D721Med (cell line): ENCODE measurements at places on chromosomes 4 and X.
A peak's percentile ranks its signal among the peaks of the same experiment; 100 is the strongest.

DNA sequence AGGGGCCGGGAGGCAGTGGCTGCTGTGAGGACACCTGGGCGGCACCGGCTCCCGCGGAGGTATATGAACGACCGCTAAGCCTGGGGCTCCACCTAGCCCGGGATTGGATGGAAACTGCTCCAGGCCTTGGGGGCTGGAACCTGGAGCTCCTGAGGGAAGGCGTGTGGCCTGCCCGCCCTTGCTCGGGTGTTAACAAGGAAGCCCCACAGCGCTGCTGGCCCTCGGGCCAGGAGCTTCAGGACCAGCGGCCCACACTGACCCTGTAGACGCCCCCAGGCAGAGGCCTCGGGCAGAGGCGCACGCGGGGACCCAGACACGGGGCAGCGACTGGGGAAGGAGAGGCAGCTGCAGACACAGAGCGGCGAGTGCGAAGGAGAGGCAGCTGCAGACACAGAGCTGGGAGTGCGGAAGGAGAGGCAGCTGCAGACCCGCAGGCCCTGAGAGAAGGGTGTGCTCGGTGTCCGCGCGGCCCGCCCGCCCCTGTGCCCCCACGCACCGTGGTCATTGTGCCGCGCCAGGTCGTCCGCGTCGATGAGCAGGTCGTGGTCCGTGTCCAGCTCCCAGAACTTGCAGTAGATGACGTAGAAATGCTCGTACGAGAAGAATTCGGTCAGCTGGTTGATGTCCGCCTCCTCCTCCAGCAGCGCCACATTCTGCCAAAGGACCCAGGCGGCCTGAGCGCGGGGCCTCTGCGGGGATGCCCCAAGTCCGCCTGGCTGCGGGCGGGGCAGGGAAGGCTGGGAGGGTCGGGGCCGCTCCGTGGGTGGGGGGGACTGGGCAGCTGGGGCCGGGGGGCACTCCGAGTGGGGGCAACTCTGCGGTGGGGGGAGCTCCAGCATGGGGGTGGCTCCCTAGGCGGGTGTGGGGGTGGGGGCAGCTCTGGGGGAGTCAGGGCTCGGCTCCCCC, 26.7 kb upstream of the GTPBP6 start:
- no peak for DNase-seq

DNA sequence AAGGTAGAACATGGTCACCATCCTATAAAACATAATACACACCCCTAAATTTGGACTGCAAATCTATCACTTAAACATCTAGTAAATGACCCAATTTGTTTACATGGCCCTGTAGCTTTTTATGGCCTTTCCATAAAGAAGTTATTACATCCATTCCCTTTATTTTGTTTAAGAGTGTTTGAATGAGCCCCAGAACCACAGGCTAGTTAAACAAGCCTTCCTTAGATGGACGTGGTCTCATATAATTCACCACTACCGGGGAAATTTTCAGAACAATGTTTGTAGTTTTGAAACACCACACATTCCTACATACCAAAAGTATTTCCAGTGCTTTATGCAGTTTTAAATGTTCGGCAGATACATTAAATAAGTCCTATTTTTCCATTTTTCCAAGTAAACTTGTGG, 12.3 kb downstream of the PDGFC start:
- no peak for DNase-seq

GRCh38 chrX:105468741-105469140, 248.2 kb upstream of the TEX13A start:
- no peak for DNase-seq

DNA sequence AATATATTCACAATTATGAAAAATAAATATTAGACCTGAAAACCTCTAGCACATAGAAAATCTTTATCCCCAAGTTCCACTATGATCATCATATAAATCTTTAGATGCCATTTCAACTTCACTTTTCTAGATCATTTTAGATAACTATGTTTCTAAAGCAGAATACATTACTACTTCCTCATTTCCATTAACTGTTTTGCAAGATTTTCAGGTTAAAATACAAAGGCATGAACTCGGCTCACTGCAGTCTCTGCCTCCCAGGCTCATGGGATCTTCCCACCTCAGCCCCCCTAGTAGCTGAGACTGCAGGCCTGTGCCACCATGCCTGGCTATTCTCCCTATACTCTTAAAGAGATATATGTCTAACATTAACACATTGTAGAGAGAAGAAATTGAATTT, 1365.9 kb upstream of the AGA start:
- DNase-seq = no peak

GRCh38 chrX:133749370-133749769, 236.0 kb downstream of the GPC3 start:
- no peak for DNase-seq

- DNase-seq = no peak
These were observed 11.0 kb downstream of the GRIA2 start for GRCh38 chr4:157231525-157231924.

DNA sequence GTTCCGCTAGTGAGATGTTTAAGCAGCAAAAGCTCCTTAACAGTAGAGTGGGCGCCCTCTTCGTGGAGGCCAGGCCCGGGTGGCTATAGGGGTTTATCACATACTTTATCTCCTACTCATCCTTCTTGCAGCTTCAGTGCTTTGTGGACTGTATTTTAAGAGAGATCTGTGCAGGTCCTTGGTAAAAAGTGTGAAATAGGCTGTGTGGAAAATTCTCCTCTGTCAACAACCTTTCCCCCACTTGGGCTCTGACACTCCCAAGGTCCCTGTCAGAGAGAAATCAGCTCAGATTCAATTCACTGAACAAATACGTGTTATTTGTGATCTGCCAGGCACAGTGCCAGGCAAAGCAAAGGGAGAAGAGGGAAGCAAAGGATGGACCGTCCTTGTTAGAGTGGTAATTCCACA, 214.3 kb upstream of the PPARGC1A start:
- no peak for DNase-seq

GRCh38 chr4:155342142-155342541, 34.6 kb downstream of the MAP9 start:
- no peak for DNase-seq

DNA sequence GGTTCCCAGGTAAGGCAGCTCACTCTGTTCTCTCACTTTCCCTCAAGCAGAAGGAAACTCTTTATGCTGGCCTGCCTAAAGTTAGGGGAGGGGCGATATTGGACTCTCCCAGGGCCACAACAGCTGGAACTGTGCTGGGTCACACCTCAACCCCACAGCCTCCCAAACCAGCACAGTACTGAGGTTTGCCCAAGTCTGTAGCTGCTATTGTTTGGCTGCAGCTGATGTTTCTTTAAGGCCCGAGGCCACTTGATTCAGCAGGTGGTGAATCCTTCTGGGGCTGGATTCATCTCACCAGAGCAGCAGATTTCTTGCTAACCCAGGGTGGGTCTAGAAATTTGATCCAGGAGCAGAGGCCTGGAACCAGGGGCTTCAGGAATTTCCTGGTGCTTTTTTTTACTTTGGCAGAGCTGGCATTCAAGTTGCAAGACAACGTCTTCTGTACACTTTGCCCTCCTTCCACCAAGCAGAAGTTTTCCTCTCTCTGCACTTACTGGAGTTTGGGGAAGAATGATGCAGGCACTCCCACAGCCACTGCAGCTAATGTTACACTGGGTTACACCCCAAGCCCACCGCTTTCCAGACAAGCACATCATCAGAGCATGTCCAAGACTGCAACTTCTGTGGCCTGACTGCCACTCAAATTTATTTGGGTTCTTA, 544.7 kb upstream of the NDST4 start:
- DNase-seq = no peak

DNA sequence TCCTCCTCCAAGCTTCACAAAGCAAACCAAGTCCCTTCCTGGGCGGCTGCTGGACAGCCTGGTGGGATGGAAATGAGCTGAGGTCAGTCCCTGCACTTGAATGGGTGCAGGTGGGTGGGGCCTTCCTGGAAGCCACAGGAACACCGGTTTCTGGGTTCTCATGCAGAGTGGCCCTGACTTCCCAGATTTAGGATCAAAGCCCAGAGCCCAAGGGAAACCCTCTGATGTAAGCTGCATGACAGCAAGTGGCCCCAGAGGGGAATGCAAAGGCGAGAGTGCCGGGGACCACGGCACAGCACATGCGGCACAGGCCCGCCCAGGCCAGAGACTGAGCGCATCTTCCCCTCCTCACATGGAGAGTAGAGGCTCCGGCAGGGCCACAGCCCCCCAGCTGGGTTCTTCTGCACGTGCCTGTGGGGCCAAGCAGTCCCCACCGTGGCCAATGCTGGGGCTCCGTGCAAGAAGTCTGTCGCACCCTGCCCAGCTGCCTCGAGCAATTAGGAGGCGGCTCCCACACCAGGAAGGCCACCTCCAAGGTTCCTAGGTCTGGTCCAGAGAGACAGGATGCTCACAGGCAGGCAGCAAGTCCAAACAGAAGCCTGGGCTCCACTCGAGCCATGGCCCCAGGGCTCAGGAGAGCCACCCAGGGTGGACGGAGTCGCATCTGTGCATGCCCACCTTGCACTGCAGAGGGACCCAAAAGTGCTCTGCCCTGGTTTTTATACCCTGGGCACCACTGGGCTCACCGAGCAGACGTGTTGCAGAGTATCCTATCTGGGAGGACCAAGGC, 83.0 kb downstream of the HTRA3 start:
- no peak for DNase-seq

DNA sequence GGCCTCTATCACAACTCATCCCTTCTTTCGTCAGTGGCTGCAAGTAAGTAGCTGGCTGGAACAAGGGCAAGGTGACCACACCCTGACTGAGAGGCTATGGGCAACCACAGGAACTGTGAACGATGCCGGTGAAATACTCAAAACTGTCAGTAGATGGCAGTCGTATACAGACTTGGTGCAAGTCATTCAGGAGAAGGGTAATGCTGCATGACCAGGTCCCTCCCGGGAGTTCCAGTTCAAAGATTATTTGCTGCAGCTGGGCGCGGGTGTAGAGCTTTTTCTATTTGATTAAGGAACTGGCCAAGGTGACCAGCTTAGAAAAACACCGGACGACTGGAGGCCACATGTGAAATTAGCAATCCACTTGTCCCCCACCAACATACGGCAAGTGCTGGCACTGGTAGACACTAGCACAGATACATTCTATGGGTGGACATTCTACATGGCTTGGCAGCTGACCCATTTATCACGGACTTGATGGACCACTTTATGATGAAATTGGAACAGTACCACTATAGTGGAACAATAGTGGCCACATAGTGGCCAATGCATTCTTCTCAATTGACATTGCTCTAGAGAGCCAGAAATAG, 726.6 kb downstream of the TRAM1L1 start:
- peak; percentile 8 for DNase-seq

- no peak for DNase-seq
These were observed 1066.0 kb upstream of the ADGRL3 start for GRCh38 chr4:60134099-60134498.

- no peak for DNase-seq
These were observed 345.4 kb downstream of the STIM2 start for GRCh38 chr4:27206009-27206408.

- peak; percentile 31 for DNase-seq
These were observed 316.7 kb upstream of the IGFBP7 start for GRCh38 chr4:57426779-57427395.

DNA sequence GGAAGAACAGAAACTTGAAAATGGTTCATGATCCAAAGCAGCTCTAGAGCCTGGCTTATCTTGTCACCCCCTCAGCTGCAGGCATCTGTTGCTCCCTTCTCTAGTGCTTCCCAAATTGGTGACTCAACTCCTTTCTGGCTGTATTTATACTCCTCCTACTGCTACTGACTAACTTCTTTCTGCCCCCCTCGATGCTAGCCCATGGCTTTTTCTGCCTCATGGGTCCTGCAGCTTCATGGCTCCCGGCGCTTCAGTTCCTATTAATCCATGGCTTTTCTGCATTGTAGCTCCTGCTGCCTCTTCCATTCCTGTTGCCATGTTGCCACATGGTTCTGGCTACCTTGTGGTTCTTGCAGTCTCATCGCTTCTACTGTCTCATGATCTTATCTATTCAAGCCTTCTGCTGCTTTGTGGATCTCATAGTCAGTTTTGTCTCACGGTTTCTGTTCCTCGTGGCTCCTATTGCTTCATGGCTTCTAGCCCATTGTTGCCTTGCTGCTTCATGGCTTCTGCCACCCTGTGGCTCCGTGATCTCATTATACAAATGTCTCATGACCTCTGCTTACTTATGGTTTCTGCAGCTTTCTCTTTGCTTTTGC, 48.1 kb downstream of the SMC1A start:
- no peak for DNase-seq

DNA sequence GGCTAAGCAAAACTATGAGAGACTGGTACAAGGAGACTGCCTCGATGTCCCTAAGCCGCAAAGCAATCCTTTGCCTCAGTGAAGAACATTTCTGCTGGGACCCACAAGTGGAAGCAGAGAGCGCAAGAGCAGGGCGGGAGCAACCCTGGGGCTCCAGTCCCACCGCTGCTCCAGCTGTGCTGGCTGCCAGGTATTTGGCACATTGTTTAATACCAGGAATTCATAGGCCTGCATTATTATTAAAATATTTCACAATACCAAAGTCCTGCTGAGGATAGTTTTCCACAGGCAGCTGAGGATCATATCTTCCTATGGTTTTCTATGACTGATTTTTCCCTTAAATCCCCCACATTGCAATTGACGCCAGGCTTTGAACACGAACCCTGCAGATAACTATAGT, 163.5 kb upstream of the TLL1 start:
- no peak for DNase-seq

- DNase-seq = no peak
These were observed 562.8 kb upstream of the IGFBP7 start for GRCh38 chr4:57672846-57673433.

DNA sequence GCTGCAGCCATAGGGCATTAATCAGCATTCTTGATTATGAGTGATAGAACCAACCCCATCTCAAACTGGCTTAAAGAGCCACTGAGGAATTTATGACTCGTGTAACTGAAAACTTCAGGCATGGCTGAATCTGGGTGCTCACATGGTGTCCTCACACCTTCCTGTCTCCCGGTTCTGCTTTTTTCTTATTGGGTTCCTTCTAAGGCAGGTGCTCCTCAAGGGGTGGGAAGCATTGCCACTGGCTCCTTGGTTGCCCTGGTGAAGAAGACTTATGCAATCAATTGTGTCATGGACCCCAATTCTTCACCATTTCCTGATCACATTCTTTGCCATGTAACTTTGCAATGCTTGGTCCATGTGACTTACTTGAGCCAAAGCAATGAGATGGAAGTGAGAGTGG, 4.3 kb upstream of the ZCCHC4 start:
- no peak for DNase-seq

DNA sequence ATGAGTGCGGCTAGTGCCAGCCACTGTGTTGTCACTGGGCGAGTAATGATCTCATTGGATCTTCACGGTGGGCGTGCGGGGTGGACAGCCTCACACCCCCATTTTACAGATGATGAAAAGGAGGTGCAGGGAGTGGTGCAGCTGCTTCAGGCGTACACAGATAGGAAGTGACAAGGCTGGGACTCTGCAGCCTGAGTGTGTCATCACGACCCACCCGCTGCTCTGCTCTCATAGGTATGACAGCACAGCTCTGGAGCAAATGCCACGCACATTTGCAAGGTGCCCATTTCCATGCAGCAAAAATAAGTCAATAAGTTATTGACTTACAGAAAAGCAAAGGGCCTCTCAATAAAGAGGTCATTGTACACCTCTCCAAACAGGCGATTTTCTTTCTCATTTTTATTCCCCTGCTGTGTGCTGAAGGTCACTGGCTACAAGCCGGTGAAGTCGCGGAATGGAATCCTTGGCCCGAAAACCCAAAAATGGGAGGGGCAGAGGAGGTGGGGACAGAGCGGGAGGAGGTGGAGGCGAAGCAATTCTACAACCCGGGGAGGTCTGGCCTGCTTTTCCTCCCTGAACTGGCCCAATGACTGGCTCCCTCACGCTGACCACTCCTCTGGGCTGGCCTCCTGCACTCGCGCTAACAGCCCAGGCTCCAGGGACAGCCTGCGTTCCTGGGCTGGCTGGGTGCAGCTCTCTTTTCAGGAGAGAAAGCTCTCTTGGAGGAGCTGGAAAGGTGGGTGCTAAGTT, at the start of gene SOD3:
Gene SOD3, plus strand, starts transcription at position 658 of the 750 bp plus-strand sequence. CDS start 3,949 bp downstream, outside the sequence.
- DNase-seq = no peak
